ENCODE measurements at places on chromosomes 7 and 10.

DNA sequence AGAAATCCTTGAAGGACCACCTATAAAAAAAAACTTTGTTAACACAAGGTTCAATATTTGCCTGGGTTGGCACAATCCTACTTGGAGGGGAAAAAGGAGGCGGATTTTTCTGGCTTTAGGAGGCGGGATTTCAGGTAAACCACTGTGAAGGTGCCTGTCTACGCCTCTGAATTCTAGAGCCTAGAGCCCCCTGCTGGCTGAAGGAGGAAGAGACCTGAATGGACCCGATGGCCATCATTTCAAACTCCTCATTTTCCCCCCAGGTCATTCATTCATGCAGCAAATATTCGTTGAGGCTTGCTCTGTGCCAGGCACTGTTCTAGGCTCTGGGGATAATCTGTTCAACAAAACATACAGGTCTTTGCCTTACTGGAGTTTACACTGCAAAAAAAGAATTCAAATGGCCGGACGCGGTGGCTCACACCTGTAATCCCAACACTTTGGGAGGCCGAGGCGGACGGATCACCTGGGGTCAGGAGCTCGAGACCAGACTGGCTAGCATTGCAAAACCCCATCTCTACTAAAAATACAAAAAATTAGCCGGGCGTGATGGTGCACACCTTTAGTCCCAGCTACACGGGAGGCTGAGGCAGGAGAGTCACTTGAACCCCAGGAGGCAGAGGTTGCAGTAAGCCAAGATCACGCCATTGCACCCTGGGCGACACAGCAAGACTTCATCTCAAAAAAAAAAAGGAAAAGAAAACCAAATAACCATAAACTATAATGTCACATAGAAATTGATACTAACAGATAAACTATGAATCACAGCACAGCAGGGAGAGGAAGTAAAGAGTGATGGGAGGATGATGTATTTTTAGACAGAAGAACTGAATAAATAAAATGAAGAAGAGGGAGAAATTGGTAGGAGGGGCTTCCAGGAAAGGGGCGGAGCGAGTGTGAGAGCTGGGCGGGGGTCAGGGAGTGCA lies 90.1 kb upstream of the NFE2L3 start:
- DNase-seq = peak; percentile 60

- DNase-seq = peak; percentile 84
These were observed 118.6 kb downstream of the SH3PXD2A start for GRCh38 chr10:103736763-103737162.

GRCh38 chr7:22726345-22726906 lies 574 bp upstream of the IL6 start:
- DNase-seq = no peak

GRCh38 chr7:152411389-152411788 lies 24.4 kb downstream of the KMT2C start:
- peak; percentile 33 for DNase-seq

- no peak for DNase-seq
These were observed 197.6 kb upstream of the ZNF32 start for GRCh38 chr10:43846187-43846680.

- DNase-seq = no peak
These were observed 1283.5 kb upstream of the CELF2 start for GRCh38 chr10:9734218-9734617.

DNA sequence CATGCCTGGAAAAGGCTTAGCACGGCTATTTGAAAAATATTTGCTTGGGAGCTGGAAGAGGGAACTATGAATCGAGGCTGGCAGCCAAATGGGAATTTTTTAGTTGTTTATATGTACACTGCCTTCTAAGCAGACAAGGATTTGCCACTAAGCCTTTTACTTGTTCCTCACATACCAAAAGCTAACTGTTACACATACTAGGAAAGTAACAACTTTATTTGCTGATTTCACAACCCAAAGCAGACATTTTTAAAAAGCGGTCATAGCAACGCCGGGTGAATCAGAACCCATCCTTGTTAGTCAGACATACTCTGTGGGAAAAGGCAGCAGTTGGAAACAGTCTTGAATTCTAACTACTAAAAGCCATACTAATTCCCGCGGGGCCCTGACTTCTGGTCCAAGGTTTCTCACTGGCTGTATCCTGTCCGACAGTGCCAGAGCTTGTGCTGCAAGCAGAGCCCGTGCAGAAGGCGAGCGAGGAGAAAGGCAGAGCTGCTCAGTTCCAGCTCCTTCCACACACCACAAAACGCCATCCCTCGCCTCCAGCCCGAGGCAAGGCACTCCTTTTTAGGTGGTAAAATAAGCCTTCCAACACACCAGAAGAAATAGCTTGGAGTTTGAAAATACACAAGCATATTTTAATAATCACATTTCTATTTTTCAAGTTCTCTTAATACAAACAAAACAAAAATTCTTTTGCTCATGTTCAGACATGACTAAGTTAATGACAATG lies 89.2 kb downstream of the RNF216 start:
- DNase-seq = no peak

DNA sequence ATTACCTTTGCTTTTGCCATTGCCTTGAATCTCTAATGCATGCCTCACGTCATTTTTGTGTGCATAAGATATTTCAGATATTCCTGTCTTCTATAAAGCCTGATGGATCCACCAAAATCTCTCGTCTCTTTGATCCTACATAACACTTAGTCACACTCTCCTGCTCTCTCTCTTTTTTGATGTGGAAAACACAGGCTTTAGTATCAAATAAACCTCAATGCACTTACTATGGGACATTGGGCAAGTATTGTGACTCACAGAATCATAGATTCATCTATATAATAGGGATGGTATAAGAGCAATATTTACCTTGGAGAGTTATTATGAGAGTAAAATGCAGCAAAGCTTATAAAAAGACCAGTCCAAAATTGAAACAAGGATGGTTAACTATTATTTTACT lies 39.1 kb downstream of the DKK1 start:
- no peak for DNase-seq

- no peak for DNase-seq
These were observed 23.8 kb downstream of the SEMA3C start for GRCh38 chr7:80895056-80895455.

DNA sequence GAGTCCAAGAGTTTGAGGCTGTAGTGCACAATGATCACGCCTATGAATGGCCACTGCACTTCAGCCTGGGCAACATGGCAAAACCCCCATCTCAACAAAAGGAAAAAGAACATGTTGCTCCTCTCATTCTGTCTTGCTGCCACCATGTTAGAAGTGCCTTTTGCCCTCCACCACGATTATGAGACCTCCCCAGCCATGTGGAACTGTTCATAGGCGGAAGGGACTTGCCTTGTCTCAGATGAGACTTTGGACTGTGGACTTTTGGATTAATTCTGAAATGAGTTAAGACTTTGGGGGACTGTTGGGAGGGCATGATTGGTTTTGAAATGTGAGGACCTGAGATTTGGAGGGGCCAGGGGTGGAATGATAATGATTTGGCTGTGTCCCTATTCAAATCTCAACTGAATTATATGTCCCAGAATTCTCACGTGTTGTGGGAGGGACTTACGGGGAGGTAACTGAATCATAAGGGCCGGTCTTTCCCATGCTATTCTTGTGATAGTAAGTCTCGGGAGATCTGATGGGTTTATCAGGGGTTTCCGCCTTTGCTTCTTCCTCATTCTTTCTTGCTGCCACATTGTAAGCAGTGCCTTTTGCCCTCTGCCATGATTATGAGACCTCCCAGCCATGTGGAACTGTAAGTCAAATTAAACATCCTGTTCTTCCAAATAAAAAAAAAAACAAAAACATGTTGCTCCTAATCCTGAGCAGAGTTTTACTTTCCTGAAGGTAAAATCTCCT lies 22.3 kb downstream of the DLG5 start:
- no peak for DNase-seq

- no peak for DNase-seq
These were observed 75.2 kb downstream of the RNLS start for GRCh38 chr10:88507826-88508453.
